T-helper 1 cell (primary cell): ENCODE measurements at places on chromosomes 6 and 20.

DNA sequence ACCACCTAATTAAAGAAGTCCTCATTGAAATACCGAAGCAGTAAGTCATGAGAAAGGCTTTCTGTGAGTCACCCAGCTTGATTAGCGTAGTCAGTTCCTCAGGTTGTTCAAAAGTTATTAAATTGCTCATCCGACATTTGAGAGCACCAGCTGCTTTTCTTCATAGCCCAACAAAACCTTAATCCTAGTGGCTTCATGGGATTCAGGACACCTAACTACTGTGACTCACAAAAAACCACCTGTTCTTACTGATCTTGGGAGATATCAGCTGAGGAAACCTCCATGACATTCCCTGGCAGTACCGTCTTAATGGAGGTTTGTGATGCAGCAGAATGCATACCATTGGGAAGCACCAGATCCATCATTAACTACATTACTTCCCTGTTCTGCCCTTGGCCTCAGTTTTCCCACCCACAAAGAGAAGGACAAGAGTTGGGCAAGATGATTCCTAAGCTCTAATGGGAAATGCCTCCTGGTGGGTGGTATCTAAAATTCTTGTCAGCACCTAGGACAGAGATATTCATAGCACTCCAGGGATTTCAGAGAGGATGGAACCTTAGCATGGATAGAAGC is 103.8 kb downstream of the KHDC1L start:
- no peak for DNase-seq

DNA sequence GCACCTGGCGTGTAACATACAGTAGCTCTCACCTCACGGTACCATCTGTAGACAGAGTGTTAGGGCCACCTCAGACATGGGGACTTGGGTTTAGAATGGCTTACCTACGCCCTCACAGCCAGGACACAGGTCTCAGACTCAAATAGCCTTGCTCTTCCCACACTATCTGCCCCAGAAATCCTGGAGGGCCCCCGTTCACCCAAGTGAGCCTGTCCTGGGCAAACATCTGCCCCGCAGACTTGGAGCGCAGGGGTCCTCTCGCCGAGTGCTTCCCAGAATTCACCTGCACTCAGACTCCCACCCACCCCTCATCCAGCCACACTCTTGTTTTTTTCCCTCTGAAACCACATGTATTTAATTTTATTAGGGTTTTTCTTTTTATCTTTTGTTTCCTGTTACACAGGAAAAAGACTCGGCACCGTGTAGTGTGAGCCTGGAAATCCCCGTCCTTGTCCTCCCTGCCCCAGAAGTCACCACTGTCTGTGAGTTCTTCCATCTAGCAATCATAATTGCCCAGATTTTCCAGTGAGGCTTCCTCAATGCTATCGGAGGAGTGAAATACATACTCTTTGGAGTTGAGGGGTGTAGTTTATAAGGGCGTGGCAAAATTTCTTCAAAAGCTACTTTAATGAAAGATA is 17.1 kb upstream of the MAP1LC3A start:
- DNase-seq, result no peak

DNA sequence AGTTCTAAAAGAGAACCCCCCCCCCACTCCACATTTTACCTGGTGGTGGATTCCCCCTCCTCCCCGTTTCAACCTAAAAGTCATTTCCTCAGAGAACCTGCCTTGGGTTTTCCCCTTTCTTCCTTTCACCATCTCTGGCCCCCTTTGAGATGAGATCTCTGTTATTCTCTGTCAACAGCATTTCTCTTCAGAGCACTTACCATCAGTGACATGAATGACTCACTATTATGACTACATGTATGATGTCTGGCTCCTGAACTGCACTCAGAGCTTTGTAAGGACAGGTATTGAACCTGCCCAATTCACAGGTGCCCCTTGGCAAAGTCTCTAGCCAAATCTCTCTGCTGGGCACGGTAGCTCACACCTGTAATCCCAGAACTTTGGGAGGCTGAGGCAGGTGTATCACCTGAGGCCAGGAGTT is 61.4 kb upstream of the JARID2 start:
- no peak for DNase-seq

DNA sequence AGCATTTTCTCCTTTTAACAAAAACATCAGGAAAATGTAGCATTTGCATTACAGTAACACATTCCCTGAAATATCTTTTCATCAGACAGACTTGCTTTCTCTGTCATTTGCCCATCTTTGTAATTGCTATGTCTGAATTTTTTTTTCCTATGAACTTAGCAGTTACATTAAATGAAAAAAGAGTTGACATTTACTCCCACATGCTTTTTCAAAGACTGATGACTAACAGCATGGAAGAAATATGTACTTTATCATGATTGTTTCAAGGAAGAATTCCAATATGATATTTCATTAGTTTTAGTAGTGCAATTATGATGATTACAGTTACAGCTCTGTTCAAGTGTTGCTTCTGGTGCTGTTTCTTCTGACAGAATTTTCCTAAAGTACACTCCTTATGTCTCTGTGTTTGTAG is 864.5 kb upstream of the MAN1A1 start:
- no peak for DNase-seq

DNA sequence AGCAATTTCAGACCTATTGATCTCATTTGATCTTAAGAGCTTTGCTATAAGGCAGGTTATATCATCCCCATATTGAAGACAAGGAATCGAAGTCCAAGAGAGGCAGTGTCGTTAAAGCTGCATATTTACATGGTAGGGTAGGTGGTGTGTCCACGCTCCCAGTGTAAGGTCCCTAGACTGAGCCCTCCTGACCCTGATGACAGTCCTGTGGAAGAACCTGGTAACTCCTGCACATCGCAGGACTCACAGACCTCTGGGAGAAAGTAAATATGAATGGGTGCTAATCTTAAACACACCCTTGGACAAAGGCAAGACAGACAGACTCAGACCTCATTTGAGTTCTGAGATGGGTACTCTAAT is 602 bp upstream of the HLA-DPB1 start:
- no peak for DNase-seq

GRCh38 chr20:32845786-32846185 is 12.9 kb upstream of the EFCAB8 start:
- DNase-seq, result no peak

- DNase-seq, result no peak
Measured at GRCh38 chr6:154606457-154606856, 96.0 kb upstream of the CNKSR3 start.

GRCh38 chr6:105889902-105890301 is 196.2 kb upstream of the PRDM1 start:
- DNase-seq, result no peak
